ENCODE measurements at places on chromosomes 16 and 17.
A peak's percentile ranks its signal among the peaks of the same experiment; 100 is the strongest.

GRCh38 chr17:68592682-68593641 is 8.2 kb downstream of the FAM20A start:
- no peak for DNase-seq

DNA sequence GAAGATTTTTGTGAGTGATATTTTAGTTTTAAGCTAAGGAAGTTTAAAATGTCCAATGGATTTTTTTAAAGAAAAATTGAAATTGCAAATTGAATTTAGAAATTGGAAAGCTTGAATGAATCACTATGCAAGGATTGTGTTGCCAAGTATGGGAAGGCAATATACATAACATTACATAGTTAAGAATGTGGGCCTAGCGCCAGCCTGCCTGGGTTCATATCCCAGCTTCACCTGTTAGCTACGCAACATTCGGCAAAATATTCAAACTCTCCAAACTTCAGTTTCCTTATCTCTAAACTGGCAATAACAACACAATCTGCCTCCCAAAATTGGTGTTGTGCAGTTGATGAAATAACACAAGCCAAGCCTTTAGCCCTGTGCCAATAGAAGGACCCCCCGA is 50.4 kb upstream of the DNAH9 start:
- no peak for DNase-seq

- DNase-seq: peak; percentile 92
Observed at GRCh38 chr17:82751171-82751570, 694 bp upstream of the TBCD start.

- no peak for DNase-seq
Observed at GRCh38 chr17:73099511-73099910, 7.0 kb upstream of the SLC39A11 start.

DNA sequence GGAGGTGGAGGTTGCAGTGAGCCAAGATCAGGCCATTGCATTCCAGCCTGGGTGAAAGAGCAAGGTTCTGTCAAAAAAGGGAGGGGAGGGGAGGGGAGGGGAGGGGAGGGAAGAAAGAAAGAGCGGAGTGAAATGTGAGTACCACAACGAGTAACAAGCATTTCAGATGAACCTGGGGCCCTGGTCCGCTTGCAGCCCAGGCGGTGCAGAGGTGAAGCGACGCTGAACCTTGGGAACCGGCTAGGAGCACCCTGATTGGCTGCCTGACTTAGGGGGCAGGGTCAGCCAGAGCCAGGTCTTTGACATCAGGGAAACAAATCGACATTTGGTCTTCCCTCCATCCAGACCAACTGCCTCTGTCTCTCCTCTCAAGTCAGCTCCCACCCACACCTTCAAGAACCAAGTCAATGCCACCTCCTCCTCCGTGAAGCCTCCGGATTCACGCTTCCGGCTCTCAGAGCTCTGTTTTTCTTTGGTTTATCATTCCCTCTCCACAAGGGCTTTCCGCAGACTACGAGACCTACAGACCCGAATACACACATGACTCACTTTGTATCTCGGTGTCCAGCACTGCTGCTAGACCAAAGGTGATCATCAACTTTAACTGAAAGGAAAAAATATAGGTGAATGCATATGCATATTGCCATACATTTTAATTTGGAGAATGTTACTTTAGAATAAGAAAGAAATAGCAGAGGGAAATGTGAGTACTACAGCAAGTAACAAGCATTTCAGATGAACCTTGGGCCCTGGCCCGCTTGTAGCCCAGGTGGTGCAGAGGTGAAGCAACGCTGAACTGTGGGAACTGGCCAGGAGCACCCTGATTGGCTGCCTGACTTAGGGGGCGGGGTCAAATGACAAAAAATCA is 19.3 kb downstream of the OR1F1 start:
- no peak for DNase-seq

DNA sequence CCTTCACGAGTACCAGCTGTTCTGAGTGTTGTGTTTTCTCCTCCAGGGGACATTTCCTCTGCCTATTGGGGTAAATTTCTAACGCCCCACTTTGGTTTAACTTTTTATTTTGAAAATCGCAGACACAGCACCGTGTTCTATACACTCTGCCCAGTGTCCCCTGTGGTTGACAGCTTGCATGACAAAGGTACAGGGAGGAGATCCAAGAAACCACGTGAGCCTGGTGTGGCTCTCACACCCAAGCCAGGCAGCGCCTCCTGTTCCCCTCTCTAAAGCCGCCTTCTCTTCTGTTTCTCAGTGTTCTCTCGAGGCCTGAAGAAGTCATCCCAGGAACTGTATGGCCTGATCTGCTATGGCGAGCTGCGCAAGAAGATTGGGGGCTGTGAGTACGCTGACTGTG is 25.4 kb downstream of the CRAMP1 start:
- no peak for DNase-seq

- no peak for DNase-seq
Observed at GRCh38 chr17:55644346-55644745, 78.3 kb downstream of the TMEM100 start.

DNA sequence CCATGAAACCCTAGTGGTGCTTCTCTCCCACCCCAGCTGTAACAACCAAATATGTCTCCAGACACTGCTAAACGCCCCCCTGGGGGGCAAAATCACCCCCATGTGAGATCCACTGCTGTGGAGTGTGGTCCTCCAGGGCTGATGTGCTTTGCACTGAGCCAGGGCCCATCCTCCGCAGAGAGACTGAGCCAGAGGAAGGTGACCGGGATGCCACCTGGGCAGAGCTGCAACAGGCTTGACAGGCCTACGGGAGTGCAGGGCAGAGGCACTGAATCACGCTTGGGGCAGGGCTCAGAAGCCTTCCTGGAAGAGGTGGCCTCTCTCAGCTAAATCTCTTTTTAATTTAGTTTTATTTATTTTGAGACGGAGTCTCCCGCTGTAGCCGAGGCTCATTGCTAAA is 4.4 kb downstream of the GJD3 start:
- no peak for DNase-seq

DNA sequence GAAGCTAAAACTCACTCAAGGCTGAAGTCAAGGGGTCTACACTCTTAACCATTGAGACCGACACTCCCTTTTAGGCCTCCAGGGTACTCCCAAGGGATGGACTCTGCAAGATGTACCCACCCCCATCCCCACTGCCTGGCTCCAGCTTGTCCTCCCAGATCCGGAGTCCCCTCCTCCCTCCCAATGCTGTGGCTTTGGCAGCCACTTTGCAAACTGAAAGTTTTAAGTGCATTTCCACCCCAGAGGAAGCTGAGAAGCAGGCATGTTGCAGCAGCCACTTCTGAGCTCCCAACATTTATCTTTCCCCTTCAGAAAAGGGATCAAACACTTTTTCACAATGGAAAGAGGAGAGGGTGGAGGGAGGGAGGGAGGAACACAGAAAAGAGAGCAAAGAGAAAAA is 115.2 kb downstream of the COPRS start:
- no peak for DNase-seq
